ENCODE measurements at places on chromosomes 6 and 20.

DNA sequence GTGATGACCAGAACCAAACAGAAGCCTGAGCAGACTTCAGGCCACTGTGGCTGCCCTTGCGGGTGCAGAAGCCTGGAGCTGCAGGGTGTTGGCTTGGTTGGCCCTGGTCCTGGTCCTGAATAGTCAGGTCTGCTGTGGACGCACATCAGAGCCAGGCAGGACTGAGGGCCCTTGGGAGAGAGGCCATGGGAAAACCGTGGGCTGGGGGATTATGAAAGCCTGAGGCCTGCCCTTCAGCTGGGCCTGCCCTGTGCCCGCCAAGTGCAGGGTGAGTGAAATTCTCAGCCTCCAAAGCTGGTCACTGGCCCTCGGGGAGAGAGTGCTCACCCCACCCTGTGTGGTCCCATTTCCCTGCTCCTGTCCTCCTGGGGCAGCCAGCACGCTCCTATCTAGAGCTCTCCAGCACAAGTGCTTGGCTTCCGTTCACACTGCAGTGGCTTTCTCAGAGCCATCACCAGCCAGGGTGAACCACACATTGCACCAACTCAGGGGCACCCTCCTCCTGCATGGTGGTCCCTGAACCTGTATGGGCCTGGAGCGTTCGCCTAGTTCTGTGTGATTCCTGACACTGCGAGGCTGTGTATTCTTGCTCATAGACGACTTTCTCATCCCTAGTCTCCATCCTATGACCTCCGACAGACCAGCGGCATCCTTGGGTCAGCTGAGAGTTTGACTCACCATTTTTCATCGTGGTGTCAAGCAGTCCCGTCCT, 146.1 kb downstream of the TTLL2 start:
- no peak for DNase-seq

GRCh38 chr6:28615616-28615954, 89.9 kb downstream of the GPX5 start:
- DNase-seq, result no peak

GRCh38 chr20:6333110-6333509, 210.3 kb upstream of the FERMT1 start:
- DNase-seq, result no peak

DNA sequence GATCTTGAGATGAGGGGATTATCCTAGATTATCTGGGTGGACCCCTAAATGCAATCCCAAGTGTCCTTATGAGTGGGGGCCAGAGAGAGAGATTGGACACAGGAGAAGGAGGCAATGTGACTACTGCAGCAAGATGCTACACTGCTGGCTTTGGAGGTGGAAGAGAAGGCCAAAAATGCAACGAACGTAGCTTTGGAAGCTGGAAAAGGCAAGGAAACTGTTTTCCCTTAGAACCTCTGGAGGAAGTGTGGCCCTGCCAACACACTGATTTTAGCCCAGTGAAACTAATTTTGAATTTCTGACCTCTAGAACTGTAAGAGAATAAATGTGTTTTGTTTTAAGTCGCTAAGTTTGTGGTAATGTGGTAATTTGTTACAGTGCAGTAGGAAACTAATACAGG, 15.7 kb downstream of the PPARD start:
- DNase-seq, result no peak

GRCh38 chr20:61723529-61724257, 342.0 kb downstream of the TAF4 start:
- no peak for DNase-seq

DNA sequence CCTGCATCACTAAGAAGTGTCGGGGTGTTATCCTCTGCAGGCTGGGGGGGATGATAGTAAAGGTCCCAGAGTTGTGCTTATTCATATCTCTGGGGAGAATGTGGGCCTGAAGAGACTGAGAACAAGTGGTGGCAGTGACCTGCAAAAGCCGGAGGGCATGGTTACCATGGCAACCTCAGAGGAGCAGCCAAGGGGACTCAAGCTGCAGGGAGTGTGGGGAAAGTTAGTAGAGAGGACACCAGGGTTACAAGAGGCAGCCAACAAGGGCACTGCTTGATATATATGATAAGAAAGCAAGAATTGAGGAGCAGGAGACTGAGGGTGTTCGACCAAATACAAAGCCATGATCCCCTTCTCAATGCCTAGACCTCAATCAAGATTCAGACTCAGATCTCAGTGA, 46.1 kb downstream of the HLA-F start:
- no peak for DNase-seq

DNA sequence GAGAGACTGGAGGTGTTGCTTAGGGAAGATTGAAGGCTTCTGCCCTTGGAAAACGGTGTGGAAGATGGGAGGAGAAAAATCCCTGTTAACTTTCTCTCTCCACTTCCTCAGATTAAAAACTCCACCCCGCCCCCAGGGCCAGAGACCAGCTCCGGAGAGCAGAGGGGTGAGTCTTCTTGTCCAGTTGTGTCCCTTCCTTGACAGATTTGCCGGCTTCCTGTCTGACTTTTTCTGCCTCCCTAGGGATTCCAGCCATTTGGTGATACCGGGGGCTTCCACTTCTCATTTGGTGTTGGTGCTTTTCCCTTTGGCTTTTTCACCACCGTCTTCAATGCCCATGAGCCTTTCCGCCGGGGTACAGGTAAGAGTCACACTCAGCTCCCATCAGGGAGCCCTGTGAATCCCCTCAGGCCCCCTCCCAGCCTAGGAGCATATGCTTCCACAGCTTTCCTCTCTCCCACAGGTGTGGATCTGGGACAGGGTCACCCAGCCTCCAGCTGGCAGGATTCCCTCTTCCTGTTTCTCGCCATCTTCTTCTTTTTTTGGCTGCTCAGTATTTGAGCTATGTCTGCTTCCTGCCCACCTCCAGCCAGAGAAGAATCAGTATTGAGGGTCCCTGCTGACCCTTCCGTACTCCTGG, 1.7 kb downstream of the RNF5 start:
- no peak for DNase-seq

- peak; percentile 28 for DNase-seq
Measured at GRCh38 chr6:116444092-116444491, 17.1 kb upstream of the CALHM6 start.

DNA sequence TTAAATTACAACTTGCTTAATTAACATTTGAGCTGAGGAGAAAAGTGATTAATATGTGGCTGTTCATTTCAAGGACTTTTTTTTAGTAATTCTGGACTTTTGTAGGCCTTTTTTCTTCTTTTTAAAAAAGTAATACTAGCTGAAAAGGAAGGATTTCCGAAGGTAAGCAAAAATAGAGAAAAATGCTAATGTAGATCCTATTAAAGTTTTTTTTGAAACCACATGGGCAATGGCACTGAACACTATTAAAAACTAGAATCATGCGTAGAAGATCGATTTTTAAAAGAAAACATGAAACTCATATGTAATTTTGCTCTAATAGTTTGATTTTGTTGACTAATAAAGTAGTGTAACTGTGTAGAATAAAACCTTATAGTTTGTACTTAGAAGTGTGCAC, 2.4 kb downstream of the BAG2 start:
- no peak for DNase-seq

DNA sequence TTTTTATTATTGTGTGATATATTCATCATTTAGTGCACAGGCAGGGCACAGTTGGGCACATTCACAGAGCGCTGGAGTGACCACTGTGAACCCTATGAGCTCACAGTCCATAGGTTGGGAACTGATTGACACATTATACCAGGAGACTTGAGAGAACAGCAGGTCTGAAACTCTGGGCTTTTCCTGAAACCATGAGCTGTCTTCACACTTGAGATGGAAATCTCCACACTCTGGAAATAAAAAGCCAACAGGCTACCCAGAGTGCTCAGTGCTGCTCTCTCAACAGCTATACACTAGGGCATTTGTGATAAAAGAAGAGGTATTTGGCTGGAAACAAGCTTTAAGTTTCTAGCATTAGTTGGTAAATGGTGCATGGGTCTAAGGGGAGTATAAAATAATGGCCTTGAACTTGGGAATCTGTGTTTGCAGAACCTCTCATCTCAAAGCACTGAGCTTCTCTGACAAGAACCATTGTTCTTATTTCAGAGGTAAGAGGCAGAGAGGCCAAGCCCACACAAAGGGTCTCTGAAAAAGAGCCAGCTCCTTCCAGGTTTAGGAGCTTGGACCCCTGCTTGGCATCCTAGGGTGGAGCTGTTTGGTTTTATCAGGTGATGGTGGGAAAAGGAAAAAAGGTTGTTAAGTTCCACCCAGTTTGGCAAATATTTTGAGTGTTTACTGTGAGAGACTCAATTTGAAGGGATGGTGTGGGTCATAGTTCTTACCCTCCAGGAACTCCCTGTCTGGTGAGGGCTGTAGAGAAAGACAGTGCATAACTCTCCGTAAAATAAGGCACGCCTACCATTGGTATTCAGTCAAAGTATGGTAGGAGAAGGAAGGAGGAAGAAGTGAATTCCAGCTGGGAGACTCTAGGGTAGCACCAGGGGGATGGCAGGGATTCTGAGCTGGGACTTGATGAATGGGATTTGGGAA, 14.5 kb downstream of the CHMP4B start:
- no peak for DNase-seq

- no peak for DNase-seq
Measured at GRCh38 chr6:24911796-24912382, 23.9 kb downstream of the RIPOR2 start.

DNA sequence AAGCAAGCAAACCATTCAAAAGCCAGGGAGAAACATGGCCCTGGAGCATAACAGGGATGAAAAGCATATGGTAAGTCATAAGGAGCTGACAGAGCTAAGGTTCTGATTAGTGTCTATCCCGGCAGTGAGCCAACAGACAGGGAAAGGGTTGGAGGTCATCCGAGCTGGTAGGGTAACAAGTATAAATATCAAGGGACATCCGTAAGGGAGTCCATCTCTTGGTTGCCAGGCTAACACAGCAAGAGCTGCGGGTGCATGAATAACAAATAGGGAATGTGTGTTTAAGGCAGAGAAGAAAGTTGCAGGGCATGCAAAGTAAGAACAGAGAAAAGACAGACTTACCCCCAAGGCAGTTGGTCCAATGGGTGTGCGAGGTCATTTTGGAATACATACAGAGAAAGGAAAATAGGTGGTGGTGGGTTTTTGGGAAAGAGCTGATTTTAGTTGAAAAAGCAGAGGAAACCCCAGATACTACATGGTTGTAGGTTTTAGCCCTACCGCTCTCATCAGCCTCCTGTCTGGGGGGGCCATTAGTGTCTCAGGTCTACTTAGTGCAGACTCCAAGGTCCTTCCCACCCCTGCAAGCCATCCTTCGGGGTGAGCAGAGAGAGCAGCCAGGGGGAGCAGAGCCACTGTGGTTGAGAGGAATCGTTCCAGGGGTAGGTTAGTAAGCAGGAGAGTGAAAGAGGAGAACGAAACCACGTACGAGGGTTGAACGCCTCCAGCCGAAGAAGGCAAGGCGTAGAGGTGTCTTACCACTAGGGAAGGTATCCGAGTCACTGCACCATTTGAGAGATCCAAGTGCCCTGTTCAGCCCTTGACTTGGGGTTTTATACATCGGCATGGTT, at the start of gene ERVFRD-1:
ERVFRD-1 (minus strand) TSS at position 805 of the 848 bp plus-strand sequence. CDS start 6,415 bp downstream, outside the sequence.
- DNase-seq, result no peak

DNA sequence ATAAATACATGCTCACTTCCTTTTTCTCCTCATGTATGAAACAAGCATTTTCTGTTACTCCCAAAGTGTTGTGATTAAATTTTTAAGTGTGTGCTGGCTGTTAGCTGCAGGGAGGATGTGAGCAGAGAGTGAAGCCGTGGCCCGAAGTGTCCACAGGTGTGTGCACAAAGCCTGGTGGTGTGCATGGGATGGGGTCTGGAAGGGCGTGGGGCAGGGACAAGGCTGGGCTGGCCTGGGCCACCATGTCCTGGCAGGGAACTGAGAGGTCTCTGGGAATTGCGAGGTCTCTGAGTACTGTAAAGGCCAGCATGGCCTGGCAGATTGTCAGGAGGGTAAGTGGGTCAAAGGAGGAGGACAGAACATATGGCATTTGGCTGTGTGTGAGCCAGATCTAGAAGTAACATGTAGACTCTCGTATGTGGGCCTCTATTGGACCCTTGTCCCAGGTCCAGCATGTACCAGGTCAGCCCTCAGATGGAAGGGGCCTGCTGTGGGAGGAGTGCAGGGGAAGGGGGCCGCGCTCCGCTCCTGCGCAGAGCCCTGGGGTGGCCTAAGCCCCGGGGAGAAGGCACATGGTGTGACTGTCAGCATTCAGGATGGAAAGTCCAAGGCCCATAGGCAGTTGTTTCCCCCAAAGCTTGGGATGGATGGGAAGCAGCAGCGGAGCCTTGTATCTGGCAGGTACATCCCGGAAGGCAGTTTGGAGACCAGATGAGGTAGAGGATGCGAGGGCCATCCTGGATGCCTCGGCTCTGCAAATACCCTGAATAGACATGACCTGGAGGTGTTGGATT, 45.1 kb upstream of the PHACTR3 start:
- DNase-seq, result no peak

- no peak for DNase-seq
Measured at GRCh38 chr20:2394411-2395055, 13.8 kb downstream of the TGM6 start.

GRCh38 chr6:168450917-168451316, 9.9 kb downstream of the SMOC2 start:
- DNase-seq, result no peak

DNA sequence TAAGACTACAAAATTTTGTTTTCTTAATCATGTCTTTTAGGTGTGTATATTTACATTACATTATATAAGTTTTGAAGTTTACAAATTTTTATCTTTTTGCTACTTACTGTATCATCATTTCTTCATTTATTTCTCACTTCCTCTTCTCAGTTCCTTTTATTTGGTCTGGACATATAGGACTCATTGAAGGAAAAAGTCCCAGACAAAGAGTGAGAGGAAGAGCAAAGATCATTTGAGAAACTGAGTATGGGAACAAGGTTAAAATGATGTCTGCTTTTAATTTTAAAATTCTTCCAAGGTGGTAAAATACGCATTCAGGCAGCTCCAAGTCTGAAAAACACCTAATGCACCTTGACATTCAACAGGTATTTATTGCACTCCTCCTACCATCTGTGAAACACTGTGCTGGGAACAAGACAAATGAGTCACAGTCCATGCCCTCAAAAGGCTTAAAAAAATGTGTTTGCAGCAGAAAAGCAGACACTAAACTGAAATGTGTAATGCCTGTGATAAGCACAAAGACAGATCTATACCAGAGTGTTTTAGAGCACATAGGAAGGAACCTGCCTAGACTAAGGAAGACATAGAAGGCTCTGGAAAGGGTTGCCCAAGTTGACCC, 63.2 kb downstream of the PKIB start:
- DNase-seq, result no peak

- DNase-seq, result no peak
Measured at GRCh38 chr20:57508381-57508780, 16.6 kb downstream of the CTCFL start.

Measured in T-helper 1 cell (primary cell).